ENCODE measurements at places on chromosomes 2 and 18.
A peak's percentile ranks its signal among the peaks of the same experiment; 100 is the strongest.

GRCh38 chr2:105990624-105991023 is 203.5 kb downstream of the UXS1 start:
- no peaks in the 10 kb centered on the region for H3K27me3 ChIP-seq
- H3K27ac ChIP-seq, result no peak overlapping the region
- H3K4me1 ChIP-seq, result no peaks in the 10 kb centered on the region
- H3K36me3 ChIP-seq, result no peaks in the 10 kb centered on the region

DNA sequence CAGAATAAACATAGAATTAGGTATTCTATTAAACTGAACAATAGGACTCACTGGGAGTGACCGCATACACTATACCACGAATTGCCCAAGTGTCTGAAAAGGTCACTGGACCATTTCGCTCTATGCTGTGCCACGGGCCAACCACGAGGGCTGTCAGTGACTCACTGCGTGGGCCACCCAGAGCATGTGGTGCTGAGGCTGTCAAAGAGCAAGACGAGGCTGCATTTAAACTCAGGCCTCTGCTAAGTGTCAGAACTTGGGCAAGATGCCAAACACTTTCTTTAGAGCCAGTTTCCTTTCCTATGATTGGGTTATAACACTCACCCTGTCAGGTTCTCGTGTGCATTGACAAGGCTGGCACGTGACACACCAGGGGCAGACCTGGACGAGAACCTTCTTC is 97.5 kb downstream of the SH3YL1 start:
- H3K27me3 ChIP-seq, result no peaks in the 10 kb centered on the region
- no peak overlapping the region for H3K4me3 ChIP-seq
- no peaks in the 10 kb centered on the region for H3K4me1 ChIP-seq
- DNase-seq, result no peak
- H3K36me3 ChIP-seq, result no peaks in the 10 kb centered on the region

- no peaks in the 10 kb centered on the region for H3K36me3 ChIP-seq
- H3K4me1 ChIP-seq, result no peaks in the 10 kb centered on the region
- H3K27me3 ChIP-seq, result peaks cover 10% of the 10 kb centered on the region
- no peak overlapping the region for H3K27ac ChIP-seq
- no peak overlapping the region for H3K4me3 ChIP-seq
- DNase-seq, result peak; percentile 22
These were observed 2.2 kb downstream of the KLHL29 start for GRCh38 chr2:23387221-23387550.

DNA sequence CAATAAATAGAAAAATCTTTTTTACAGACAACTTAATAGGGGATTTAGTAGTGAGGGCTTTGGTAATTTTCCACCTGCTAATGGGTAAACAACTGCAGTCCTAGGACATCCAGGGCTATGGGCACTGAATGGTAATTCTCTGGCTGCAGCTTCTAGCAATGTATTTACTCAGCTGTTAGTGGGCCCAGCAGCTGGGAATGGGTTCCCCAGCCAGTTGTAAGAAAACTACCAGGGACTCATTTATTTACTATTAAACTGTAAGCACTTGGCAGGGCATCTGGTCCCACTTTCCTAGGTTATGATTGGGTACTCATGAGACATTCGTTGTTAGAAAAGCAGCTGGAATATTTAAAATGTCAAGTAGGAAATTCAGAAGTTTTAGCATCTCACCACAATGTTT is 363.8 kb upstream of the TRIB2 start:
- no peak overlapping the region for H3K27ac ChIP-seq
- H3K27me3 ChIP-seq, result no peaks in the 10 kb centered on the region
- no peak overlapping the region for H3K4me3 ChIP-seq
- H3K36me3 ChIP-seq, result no peaks in the 10 kb centered on the region

GRCh38 chr2:20050646-20051531 is 539 bp downstream of the LAPTM4A start:
- H3K27me3 ChIP-seq, result no peaks in the 10 kb centered on the region
- peak overlapping the region; percentile 96 for H3K4me3 ChIP-seq
- H3K4me1 ChIP-seq, result no peaks in the 10 kb centered on the region

Measured in mesendoderm (in vitro differentiated cells).